ENCODE measurements at places on chromosomes 12 and 14.
A peak's percentile ranks its signal among the peaks of the same experiment; 100 is the strongest.

DNA sequence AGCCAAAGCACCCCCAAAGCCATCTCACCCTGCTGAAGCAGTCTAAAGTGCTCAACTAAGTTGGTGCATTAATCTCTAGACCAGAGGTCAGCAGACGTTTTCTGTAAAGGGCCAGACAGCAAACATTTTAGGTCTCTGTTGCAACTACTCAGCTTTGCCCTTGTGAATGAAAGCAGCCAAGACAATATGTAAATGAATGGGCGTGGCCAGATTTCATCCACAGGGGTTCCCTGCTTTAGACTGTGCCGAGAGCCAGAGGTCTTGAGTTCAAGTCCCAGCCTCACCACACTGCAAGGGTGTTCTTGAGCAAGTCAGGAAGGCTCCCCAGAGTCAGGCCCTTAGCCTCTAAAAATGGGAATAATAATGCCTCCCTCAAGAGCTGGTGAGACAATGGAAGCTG lies 166.2 kb downstream of the CHST11 start:
- DNase-seq = no peak

DNA sequence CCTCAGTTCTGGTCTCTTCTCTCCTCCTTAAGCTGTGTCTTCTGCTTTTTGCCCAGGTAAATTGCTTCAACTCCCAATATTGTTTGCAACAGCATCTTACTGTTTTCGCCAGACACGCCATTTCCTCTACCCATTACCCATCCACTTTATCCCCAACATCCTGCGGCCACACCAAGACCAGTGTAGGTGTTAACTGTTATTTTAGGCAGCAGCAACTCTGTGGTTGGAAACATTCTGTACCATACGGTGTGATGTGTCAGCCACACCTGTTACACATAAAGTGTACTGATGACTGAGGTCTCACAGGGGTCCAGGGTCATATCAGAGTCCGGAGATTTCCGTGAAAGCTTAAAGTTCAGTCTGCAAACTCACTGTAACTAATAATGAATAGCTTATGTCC lies 21.8 kb upstream of the KLRD1 start:
- no peak for DNase-seq

DNA sequence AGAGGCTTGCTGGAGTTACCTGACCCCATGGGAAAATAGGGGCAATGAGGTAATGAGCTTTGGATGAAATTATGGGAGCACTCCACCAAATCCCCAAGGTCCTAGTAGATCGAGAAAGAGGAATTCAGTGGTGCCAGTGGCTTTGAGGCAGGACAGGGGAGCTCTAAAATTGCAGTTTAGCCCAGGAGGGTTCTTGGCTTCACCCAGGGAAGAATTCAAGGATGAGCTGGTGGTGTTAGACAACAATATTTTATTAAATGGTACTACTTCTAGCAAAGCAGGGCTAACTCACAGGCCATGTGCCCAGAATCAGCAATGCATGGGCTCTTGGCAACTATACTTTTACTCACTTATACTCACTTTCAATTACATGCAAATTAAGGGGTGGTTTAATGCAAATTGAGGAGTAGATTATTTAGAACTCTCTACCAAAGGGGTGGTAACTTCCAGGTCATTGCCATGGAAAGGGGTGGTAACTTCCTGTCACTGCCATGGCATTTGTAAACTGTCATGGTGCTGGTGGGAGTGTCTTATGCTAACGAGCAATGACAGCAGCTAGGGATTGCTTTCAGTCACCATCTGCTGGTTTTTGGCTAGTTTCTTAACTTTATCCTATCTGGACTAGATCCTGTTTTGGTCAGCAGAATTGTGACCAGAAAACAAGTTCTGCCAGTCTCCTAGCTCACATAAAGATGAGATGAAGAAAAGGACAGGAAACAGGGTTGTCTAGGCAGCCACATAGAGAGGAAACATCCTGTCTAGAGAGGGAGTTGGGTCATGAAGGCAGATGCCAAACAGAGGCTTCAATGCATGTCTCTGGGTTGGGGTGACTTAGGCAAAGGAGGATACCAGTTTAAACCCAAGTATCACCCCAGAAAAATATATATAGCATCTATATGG lies 64.7 kb downstream of the ZNF641 start:
- DNase-seq = no peak

GRCh38 chr12:2244013-2244861 lies 191.4 kb downstream of the CACNA1C start:
- DNase-seq = no peak

GRCh38 chr14:34361504-34362011 lies 100.5 kb downstream of the SPTSSA start:
- DNase-seq = no peak

DNA sequence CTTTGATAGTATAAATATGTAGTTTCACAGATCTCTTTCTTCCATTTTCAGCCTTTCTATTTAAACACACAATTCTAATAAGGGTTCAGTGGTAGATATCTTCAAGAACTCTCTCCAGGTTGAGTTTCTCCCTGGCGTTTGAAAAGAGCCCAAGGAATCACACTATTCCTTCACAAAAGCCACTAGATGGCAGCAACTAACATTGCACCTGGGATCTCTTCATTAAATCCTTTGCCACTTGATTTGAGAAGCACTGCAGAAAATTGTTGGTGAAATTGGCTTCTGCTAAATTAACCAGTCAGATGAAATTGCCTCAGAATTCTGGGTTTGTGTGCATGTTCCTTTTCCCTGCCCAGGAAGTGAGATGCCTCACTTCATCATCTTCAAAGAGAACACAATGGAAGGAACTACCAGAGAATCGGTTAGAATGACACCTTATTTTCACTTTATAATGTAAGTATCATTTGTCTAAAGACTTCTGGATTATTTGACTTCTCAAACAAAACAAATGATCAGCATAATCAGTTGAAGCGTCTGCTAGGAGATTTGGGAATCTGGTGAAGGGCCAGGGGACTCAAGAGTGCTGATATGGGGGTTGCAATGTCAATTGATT lies 6.8 kb downstream of the CCDC198 start:
- DNase-seq = no peak

GRCh38 chr12:128920468-128920867 lies 67.2 kb downstream of the GLT1D1 start:
- DNase-seq = no peak

DNA sequence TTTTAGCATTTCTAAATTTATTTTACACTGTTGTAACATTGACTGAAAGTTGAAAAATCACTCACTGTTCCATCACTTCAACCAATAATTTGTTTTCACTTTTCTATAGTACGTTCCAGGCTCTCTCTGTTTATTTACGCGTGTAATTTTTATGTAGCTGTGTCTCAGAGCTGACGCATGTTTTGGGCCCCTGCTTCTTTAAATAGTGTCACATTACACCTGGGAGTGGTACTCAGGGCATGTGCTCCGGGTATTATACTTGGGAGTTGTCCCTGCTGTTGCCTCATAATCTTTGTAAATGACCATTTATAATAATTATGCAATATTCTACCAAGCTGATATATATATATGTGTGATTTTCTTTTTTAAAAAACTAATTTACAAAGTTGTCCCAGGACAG lies 132.8 kb upstream of the CPM start:
- no peak for DNase-seq

DNA sequence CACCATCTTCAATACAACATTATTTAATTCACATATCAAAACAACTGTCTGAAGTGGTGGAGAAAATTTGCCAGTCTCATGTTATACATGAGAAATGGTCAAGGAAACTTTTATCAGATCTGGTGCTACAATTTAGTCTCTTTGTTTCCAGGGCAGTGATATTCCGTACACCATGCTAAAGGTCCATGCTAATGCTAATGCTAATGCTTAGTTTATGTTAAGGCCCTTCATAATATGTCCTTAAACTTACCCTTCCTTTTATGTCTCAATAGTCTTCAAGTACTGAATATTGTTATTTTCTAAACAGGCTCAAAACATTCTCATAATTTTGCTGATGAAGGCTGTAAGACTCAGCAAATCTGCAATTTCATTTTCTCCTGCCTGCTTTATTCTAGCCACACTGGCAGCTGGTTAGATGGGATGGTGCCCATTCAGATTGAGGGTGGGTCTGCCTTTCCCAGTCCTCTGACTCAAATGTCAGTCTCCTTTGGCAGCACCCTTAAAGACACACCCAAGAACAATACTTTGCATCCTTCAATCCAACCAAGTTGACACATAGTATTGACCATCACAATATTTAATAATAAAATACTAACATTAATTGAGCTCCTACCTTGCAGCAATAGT lies 59.8 kb downstream of the TMEM117 start:
- DNase-seq = no peak

GRCh38 chr14:40271480-40271879 lies 839.2 kb upstream of the FBXO33 start:
- DNase-seq = no peak

GRCh38 chr12:49866859-49867569 lies 24.1 kb upstream of the BCDIN3D start:
- peak; percentile 36 for DNase-seq

DNA sequence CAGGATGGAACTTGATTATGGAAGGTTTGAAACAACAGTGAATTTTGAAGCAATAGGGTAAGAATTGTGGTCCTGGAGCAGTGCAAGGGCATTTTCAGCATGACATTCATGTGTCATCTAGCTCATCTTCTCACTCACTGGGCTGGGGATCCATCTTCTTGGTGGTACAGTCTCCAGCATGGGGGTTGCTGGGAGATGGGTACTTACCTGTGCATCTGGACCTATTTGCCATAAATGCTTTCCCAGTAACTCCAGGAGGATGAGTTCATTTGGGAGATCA lies 7.2 kb downstream of the HSP90AA1 start:
- no peak for DNase-seq

DNA sequence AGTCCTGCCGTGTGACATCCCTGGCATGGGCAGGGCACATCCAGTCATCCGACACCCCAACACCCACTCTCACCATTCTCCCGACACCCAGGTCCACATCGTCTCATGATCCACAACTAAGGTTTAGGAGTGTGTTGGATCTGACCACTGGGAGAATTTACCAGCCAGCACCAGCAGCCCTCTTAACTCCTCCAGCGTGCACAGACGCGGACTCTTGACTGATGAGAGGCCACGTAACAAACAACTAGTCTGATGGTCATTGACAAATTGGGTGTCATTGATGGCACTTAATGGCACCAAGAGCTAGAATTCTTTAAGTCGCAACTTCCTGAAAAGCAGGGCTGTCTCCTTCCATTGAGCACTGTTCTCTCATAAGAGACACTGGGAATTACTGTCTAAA lies 203.0 kb upstream of the SFSWAP start:
- DNase-seq = no peak

DNA sequence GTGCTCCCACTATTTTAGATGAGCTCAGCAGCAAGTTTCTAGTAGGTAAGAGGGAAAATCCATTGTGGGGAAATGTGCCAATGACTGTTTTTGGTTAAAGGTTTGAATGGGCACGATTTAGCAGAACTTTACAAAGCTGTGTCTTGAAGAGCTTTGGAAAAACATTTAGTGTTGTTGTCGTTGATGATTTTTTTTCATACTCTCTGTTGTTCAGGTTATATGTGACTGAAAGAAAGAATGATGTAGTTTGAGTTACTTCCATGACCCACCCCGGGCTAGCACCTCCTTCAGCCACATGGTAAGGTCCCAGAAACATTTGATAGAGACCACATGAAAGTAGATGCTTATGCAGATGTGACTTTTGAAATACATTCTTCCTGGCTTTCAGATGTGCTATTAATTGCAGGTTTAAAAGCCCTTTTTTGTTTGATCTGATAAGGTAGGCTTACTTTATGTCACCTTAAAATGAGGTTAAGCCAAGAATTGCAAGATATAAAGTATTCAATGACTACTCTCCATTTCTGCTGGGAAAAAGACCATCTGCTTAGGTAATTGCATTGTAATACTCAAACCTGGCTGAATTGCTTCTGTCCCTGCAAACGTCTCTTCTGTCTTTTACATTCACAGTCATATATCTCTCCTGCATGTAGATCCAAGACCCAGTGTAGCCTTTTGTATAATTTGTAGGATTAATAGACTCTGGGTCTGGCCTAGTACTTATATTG lies 250.6 kb downstream of the RGS6 start:
- DNase-seq = no peak

GRCh38 chr12:50271724-50272247 lies 11.5 kb downstream of the LIMA1 start:
- DNase-seq = no peak

DNA sequence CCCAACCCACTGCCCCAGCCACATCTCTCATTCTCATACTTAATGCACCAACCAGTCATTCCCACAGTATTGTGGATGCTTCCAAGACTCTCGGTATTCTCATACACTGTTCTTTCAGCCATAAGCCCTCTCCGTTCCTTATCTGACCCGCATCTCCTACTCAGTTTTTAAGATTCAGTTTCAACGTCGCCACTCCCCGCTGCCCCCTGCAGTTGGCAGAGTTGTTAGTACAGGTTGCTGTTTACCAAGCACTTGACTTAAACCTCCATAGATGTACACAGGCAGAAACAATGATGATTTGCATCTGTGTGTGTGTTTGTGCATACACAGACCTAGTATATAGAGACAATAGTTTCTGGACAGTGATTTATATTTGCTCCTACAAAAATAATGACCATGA lies 40.2 kb downstream of the PAH start:
- peak; percentile 3 for DNase-seq

GRCh38 chr12:123931686-123932321 lies 40.8 kb downstream of the CCDC92 start:
- no peak for DNase-seq

DNA sequence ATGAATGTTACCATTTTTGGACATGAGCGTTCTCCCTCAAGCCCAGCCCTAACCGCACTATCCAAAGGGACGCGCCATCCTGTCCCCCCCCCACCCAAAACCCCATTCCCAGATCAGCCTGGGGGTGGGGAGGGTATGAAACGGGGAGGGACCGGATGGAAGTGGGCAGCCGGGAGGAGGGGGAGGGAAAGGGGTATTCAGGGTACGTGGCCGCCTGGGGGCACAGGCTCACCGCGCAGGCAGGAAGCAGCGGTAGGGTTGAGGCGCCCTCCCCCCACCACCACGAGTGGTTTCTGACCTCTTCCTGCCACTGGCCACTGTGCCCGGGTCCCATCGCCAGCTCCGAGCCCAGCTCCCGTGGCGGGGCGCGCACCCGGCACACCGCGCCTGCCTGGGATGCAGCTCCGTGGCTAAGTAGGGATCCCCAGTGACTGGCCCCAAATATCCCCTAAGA lies 1.4 kb downstream of the ACTN1 start:
- DNase-seq = peak; percentile 72

GRCh38 chr12:47881051-47881450 lies 23.7 kb downstream of the VDR start:
- no peak for DNase-seq

- DNase-seq = no peak
These were observed 2.0 kb upstream of the MDM1 start for GRCh38 chr12:68334132-68334531.

- no peak for DNase-seq
These were observed 64.0 kb downstream of the SMOC1 start for GRCh38 chr14:69943084-69943780.

- no peak for DNase-seq
These were observed 95.8 kb downstream of the CRACR2A start for GRCh38 chr12:3656946-3657622.

GRCh38 chr12:25829192-25829591 lies 129.3 kb upstream of the RASSF8 start:
- DNase-seq = no peak

DNA sequence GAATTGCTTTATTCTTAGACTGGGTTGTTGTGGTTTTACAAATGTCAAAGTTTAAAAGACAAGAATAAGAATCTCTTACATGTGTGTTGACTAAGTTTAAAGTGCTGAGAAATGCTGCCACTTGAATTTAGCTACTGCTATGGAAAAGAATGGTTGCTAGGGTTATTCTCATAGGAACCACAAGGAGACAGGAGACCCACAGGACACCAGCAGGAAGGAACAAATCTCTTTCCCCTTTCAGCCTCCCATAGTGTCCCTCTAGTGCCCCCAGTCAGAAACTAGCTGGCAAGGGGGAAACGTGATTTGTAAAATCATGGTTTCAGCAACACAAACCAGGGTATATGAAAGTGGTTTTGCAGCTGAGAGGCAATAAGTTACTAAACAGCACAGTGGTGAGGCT lies 102.7 kb downstream of the ST8SIA1 start:
- DNase-seq = no peak

Data from SW 1271 (cell line).